HS-27A (cell line): ENCODE measurements at places on chromosomes 2 and 18.

GRCh38 chr2:101083613-101084012 lies 67.6 kb downstream of the TBC1D8 start:
- DNase-seq: no peak

- no peak for DNase-seq
Observed at GRCh38 chr18:24136967-24137373, 1.9 kb upstream of the CABYR start.

GRCh38 chr2:69011611-69012157 lies 1.3 kb upstream of the ANTXR1 start:
- DNase-seq: no peak

GRCh38 chr18:45837283-45838070 lies 12.0 kb downstream of the SIGLEC15 start:
- no peak for DNase-seq
